ENCODE measurements at places on chromosomes 6 and 20.

DNA sequence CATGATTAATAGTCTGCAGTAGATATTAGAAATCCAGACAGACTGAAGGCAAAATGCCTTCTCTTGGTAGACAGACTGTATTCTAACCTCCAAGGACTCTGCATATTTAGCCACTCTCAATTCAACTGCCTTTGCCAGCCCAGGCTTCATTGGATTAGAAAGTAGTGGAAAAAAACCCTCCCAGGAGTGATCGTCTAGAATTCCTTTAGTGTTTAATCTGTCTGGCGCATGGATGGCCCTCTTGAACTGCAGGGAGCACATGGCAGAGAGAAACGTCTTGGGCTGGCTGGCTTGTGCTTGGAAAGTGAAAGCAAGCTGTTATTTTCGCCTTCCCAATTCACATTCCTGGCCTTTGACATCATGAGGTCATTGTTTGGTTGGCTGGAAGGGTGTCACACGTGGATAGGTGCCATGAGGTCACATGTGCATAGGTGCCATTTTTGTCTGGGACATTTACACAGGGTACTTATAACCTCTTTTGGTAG lies 30.9 kb upstream of the NEDD9 start:
- DNase-seq, result no peak

DNA sequence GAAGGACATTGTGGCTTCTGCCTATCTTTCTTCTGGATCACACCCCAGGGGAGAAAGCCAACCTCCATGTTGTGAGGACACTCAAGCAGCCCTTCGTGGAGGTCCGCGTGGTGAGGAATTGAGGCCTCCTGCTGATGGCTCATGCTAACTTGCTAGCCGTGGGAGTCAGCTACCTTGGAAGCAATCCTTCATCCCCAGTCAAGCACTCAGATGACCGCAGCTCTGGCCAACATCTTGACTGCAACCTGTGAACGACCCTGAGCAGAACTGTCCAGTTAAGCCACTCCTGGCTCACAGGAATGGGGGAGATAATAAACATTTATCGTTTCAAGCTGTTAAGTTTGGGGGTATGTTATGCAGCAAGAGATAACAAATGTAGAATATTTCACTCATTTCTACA lies 10.9 kb upstream of the CNKSR3 start:
- no peak for DNase-seq

GRCh38 chr20:53660078-53660909 lies 66.7 kb upstream of the ZNF217 start:
- peak; percentile 44 for DNase-seq

DNA sequence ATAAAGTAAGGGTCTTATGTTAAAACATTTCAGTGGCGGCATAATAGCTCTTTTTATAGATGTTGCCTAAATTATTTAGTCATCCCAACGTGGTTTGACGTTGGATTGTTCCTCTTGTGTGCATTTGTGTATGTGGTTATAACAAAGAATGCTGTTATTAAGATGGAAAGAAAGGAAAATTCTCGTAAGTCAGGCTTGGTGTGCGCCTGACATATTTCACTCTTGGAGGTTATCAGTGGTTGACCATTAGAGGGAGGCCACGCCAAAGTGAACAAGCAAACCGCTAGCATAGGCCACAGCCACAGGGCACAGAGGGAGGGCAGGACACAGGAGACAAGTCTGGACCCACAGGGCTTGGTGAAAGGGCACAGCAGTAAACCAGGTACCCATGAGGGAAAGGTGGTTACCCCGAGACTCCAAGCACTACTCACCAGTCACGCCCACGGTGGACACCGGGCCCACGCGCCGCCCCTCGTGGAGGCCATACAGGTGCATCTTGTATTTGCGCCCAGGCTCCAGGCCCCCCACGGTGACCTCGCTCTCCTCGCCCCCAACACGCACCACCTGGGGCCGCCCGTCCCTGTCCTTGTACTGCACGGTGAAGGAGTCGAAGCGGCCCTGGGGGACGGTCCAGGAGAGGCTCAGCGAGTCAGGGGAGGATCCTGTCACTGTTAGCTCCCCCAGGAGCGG lies 22.9 kb downstream of the CYP21A2 start:
- DNase-seq, result no peak

GRCh38 chr6:53630533-53631226 lies 34.9 kb downstream of the KLHL31 start:
- DNase-seq, result no peak

DNA sequence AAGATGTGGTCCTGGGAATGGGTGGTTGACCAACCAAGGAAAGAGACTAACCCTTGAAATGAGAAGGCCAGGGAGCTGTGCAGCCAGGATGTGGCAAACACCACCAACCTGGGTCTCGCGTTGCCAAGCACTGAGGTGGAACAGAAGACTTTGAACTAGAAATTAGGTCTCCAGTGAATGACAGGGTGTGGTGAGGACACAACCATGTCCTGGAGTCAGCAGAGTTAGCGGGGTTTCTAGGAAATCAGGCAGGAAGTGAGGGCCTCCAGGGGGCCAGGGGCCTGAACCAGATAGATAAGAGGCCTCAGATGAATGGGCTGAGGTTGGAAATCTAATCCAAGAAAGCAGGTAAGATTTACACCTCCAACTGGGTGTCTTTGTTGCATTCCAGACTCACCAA lies 353.3 kb upstream of the ARID1B start:
- DNase-seq, result peak; percentile 27

- DNase-seq, result no peak
Observed at GRCh38 chr20:19757487-19758132, 448 bp upstream of the RIN2 start.

GRCh38 chr6:146281651-146282362 lies 252.9 kb downstream of the GRM1 start:
- no peak for DNase-seq

DNA sequence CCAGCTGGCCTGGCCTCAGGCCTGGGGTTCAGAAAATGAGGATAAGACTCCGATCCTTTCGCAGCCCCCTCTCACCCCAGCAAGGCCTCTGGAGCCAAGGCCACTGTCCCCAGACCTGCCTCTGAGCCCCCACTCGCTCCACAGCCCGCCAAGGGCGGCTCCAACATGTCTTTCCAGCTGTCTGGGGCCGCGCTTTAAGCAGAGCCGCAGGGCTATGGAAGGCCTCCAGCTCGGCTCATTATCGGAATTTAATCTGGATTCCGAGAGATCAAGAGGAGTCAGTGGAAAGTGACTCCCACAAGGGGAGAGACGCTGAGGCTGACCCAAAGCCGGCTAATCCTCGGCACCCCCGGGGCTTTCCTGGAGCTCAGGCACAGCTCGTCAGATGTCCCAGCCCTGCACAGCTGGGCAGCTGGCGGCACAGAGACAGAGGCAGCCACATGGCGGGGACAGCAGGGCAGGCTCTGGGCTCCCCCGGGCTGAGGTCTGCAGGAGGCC lies 41.8 kb downstream of the BMP7 start:
- no peak for DNase-seq

- DNase-seq, result no peak
Observed at GRCh38 chr20:33005132-33005566, 916 bp upstream of the SUN5 start.

DNA sequence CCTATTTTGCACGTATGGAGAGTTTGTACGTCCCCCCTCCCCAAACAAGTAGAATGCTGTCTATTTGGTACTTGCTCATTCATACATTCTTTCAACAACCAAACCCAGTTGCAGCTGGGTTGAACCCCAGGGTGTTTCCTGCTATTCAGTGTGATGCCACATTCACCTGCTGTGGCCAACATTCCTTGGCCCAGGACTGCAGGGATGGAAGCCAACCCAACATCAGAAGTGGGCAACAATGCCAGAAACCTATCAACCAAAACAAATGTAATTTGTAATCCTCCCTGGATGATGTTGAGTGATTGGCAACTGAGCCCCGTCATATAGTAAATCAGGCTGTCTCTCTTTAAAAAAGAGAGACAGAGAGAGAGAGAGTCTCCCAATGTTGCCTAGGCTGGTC lies 8.9 kb downstream of the NT5E start:
- no peak for DNase-seq

- no peak for DNase-seq
Observed at GRCh38 chr6:164151161-164152120, 736.9 kb downstream of the QKI start.

GRCh38 chr6:39929733-39930461 lies 4.4 kb downstream of the MOCS1 start:
- DNase-seq, result no peak

- DNase-seq, result no peak
Observed at GRCh38 chr6:114989279-114989964, 646.6 kb upstream of the HS3ST5 start.

DNA sequence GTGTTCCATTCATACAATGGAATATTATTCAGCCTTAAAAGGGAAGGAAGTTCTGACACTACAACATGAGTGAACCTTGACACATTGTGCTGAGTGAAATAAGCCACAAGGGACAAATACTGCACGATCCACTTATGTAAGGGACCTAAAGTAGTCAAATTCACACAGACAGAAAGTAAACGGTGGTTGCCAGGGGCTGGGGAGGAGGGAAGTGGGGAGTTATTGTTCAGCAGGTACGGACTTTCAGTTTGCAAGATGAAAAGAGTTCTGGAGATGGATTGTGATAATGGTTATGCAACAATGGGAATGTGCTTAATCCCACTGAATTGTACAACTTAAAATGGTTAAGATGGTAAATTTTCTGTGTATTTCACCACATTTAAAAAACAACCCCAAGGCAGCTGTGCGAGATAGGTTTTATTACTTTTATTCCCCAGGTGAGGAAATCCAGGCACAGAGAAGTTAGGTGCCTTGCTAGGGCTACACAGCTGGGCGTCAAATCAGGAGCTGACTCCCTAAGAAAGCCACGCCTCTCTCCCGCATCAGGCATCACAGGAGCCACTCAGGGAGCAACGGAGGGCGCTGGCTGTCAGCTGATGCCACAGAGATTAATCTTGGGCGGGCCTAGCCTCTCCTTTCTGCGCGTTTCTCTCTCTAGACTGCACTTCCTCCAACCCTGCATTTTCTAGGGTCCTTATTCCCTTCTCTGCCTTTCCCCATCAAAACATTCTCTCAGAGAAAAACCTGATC lies 9.3 kb upstream of the TRAF3IP2 start:
- DNase-seq, result no peak

GRCh38 chr6:166864333-166864732 lies 92.0 kb downstream of the RNASET2 start:
- DNase-seq, result no peak

DNA sequence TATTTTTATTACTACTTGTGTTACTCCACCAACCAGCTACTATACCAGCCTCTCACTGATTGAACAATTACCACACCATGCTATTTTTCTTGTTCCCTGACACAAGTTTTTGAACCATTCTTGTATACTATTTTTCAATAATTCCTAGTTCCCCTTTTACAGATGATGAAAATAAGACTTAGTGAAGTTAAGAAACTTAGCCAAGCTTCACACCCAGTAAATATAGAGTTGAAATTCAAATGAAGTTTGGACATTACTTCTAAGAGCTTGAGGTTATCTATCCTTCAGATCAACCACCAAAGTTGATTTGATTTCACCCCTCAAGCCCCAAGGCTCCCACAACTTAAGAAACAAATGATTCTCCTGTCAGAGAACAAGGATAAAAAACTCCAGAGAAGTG lies 13.1 kb upstream of the BCAS1 start:
- no peak for DNase-seq

GRCh38 chr20:4563534-4563933 lies 158.2 kb upstream of the PRND start:
- no peak for DNase-seq

DNA sequence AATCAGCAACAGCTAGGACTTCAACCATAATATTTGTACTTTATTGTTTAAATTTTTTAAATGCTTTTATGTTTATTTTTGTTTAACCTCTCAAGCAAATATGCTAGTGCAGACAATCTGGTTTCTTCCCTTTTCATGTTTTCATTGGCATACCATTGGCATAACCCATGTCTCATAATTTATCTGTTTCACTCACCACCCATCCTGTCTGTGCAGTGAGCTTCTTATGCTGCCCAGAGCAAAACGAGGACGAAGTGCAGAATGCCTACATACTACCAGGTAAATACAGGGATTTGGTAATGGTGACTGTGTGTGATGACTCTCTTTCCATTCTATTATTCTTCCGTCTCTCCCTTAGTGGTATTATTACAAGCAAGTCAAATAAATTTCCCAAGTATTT lies 361.4 kb upstream of the KCNQ5 start:
- no peak for DNase-seq

- no peak for DNase-seq
Observed at GRCh38 chr6:168320634-168321033, 1.1 kb upstream of the DACT2 start.

DNA sequence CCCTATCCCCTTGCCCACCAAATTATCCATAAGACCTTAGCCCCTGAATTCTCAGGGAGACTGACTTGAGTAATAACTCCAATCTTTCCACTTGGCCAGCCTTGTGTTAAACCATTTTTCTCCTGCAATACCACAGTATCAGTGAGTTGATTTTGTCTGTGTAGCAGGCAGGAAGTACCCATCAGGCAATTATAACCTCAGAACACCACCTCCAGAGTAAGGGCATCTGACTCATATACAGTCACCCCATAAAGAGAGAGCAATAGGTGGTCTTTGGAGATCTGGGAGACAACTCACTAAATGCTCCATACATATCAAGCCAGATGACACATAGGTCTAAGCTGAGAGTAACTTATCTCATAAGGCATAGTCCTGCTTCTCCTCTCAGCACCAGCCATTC lies 83.7 kb downstream of the FILIP1 start:
- no peak for DNase-seq
